Inflammatory macrophage treated with lipopolysaccharide for 1 hour (primary cell): ENCODE measurements at places on chromosomes 2 and 18.

DNA sequence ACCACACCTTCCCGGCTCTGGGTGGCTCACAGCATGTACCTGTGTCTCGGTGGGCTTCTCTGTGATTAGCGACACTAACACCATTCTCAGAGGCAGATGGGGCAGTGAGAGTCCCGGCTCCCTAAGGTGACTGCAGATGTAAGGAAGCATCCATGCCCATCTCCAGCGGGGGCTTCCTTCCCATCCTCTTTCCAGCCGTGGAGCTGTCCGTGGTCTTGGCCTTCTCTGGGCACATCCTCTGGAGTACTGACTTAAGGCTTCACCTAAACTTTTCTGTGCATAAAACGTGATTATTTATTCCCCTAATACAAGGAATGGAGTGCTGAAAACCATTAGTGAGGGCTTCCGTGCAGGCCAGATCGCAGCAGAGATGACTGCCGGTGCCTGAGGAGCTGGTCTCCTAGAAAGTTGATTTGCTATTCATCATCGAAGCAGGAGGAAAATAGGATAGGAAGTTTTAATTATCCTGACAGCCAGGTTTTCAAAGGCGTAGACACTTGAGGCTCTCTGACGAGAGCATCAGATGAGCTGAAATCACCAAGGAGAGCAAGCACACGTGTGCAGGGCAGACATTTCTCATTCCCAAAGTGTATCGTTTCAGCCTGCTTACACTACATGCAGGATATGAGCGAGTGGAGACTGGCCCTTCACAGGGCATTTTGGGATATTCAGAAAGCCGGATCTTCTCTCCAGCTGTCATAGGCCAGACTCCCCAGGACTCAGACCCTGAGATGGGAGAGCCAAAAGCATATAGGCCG, 186.1 kb upstream of the SALL3 start:
- DNase-seq: no peak

DNA sequence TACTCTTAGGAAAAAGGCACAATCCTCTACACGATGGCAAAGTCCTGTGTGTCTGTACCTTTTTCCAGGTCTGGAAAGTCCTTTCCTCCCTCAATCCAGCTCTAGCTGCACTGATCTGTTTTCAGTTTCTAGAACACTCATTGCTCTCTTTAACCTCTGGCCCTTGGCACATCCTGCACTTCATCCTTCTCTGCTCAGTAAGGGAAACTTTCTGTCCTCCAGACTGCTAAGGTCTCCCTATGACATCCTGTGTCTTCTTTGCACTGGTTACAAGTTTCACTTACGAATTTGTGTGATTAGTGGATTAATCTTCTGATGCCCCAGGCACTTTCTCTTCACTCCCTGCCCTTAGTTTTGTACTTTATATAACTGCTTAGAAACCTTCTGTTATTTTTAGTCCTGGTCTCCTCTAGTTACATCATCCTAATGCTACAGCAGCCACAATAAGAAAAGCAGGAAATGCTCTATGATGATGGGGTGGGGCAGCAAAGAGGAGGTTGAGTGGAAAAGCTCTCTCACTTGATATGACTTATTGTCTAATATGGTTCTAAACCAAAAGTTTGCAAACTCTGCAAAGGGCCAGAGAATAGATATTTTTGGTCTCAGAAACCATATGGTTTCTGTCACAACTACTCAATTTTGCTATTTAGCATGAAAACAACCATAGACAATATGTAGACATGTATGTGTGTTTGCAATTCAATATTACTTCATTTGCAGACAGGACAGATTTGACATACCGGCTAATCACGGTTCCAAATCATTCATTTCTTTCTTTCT, 568.2 kb downstream of the THSD7B start:
- no peak for DNase-seq

DNA sequence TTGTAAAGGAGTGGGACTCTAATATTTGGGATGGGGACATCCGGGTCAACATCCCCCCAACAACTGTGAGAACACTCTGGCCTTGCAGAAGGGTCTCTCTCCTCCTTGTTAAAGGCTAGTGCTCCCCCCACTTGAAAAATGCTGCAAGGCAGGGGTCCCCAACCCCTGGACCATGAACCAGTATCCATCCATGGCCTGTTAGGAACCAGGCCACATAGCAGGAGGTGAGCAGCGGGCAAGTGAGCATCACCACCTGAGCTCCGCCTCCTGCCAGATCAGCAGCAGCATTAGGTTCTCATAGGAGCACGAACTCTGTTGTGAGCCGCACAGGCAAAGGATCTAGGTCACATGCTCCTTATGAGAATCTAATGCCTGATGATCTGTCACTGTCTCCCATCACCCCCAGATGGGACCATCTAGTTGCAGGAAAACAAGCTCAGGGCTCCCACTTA, 243.9 kb upstream of the ID2 start:
- DNase-seq: no peak

GRCh38 chr2:28408764-28409599, 16.3 kb downstream of the FOSL2 start:
- DNase-seq: peak; percentile 86

DNA sequence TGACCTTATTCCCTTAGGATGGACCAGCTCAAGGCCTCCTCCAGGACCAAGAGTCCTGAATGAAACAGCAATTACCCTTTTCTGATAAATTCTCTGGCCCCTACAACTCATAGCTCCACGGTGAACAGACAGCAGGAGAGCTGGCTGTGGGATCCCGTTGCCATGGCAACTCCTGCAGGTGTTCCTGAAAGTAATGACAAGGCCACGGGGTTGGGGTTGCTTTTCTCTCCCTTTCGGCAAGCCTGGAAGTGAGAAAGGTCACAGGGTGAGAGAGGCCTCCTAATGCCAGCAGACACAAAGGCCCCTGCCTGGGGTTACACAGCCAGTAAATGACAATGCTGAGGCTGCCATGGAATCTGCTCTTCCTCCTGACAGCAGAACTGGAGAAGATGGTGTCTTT, 403.0 kb downstream of the NBAS start:
- DNase-seq: no peak

DNA sequence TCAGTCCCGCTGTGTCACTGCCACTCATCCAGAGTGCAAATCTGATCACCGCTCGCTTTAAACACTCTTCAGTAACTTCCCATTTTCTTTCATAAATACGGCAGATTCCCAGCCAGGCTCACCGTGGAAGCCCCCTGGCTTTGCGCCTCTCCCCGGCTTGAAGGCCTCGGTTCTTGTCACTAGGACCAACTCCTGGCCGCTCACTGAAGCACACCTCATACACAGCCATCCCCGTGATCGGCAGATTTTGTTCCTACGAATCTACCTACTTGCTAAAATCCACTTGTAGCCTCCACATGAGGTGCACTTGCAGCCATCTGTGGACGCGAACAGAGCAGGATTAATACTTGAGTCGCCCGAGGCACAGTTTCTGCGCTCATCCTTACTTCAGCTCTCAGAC, 462.4 kb upstream of the MYT1L start:
- DNase-seq: no peak

GRCh38 chr2:61978522-61978921, 73.0 kb downstream of the COMMD1 start:
- DNase-seq: peak; percentile 59

DNA sequence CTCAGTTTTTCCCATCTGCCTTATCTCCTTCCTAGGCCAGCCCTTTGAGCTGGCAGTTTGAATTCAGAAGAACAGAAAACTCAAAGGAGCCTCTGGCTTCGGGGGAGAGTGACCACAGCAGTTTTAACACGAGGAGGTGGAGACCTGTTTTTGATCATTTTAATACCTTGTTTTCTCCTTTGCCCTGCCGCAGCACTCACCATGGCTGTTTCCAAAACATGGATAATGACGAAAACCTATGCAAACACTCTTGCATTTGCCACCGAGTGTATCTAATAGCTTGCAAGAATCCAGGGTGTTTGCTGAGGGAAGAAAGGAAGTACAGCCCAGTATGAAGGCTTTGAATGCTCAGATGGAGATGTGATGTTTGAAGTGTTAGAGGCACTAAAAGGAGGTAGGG, 167.1 kb downstream of the PRKCE start:
- DNase-seq: no peak

DNA sequence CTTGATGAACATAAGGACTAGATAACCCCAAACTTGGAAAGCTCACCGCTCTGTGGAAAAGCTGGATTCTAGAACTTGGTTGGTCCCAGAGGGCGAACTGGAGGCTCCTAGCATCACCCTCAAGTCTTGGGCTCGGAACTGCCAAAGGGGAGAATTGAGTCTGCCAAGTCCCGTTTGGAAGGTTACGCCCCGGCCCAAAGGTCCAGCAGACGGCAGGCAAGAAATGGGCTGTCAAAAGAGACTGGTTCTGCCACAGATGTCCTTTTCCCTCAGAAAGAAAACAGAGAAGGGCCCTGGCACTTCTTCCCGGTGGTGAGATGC, 182.2 kb downstream of the ANAPC1 start:
- no peak for DNase-seq

GRCh38 chr18:3910512-3910911, 460.5 kb downstream of the TGIF1 start:
- no peak for DNase-seq

- no peak for DNase-seq
Measured at GRCh38 chr2:37396890-37397565, 52.6 kb downstream of the QPCT start.

- no peak for DNase-seq
Measured at GRCh38 chr2:4174796-4175195, 471.4 kb downstream of the DCDC2C start.

GRCh38 chr2:241929551-241930490, 60.3 kb downstream of the RTP5 start:
- DNase-seq: no peak

DNA sequence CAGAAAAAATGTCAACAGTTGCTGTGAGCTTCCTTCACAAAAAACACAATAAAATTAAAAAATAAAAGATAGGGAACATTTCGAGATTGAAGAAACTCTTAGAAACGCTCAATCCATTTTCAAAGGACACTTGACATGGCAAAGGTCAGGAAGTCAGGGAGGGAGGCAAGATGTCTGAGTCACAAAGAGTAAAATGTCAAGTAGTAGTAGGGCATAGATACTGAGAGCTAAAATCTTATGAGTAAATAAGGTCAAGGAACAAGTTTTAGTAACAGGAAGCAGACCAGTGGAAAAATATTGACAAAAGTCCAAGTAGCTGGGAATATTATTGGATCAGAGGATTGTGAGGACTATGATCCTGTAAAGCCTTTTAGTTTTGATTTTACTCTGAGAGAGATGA, 495.6 kb downstream of the TMX3 start:
- DNase-seq: no peak

- DNase-seq: no peak
Measured at GRCh38 chr18:13570216-13570615, 156.1 kb downstream of the FAM210A start.

- peak; percentile 14 for DNase-seq
Measured at GRCh38 chr18:34600158-34600557, 109.9 kb upstream of the DTNA start.

GRCh38 chr2:216884347-216884746, 24.5 kb upstream of the TNP1 start:
- no peak for DNase-seq

DNA sequence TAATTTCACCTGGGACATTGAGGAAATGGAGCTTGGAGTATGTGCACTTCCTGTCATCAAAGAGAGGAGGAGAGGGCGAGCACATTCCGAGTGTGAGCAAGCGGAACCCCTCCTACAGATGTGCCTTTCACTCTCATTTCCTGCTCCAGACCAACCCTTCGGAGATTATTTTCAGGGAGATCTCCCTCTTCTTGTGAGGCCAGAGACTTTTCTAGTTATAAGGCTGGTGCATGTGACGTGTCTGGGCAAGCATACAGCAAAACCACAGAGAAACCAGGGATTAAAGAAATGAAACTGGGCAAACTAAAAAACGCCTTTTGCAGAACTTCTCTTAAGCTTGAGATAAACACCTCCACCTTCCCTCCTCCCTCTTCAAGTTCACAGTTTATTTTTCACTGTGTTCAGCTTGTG, 409.2 kb upstream of the TCF4 start:
- DNase-seq: no peak

DNA sequence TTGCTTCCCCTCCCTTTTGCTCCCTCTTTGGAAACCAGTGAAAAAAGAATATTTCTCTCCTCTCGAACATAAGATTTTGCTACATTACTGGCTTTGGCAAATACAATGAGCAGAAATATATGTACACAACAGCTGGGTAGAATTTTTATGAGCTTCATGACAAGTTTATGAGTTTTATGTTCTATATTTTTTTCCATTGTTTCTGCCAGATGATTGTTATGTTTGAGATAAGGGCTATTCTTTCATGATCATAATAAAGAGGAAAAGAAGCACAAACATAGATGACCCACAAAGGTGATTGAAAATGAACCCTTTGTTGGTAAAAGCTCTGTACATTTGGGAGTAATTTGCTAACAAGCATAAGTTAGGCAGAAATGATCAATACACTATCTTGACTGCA, 14.8 kb upstream of the TFPI start:
- no peak for DNase-seq

DNA sequence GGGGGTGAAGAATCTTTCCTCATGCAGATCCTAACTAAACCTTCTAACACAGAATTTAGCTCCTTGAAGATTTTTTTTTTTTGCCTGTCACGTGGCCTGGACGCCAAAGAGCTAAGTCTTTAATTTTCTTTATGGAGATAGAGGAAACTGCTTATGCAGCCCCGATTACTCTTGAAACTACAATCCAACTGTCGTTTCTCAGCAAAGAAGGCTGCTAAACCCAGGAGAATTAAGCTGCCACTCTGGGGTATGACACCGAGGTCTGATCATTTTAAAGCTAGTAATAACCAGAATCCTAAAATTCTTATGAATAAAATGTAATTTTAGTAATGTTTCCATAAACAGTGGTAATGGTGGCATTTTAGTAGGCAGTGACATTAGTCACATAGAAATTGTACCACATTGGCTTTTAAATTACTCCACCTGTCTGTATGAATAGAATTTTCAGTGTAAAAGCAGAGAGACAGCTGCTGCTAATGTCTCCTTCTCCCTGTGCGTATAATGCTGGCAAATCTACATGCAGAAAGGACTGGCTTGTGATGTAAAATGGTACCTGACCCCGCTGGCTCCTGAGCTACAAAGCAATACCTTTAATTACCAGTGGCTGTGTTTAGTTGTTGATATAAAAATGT, 86.5 kb downstream of the MEIS1 start:
- DNase-seq: no peak

GRCh38 chr2:45636008-45636407, 15.5 kb upstream of the PRKCE start:
- DNase-seq: no peak

- DNase-seq: no peak
Measured at GRCh38 chr2:240353086-240353798, 82.2 kb upstream of the GPC1 start.

DNA sequence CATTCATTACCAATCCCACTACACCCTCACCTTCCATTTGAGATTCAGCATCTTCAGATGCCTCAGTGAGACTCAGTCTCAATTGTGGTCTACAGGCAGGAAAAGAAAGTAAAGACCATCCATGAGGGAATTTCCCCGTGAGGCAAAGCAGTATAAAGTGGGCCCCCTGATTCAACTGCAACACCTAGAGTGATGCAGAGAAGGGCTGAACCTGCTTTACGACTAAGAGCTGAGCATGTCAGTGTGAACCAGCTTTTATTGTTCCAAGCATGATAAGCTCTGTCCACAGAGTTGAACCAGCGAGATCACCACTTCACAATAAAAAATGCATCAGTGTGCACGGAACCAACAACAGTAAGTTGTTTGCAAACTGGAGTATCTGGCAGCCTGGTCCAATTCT, 357.6 kb upstream of the ATP5MC3 start:
- DNase-seq: no peak
